ENCODE measurements at places on chromosomes 2 and 18.

- H3K27ac ChIP-seq = no peak overlapping the region
- H3K4me3 ChIP-seq = no peak overlapping the region
- no peaks in the 10 kb centered on the region for H3K36me3 ChIP-seq
- no peak for DNase-seq
Observed at GRCh38 chr2:222722327-222722946, 51.0 kb downstream of the MOGAT1 start.

DNA sequence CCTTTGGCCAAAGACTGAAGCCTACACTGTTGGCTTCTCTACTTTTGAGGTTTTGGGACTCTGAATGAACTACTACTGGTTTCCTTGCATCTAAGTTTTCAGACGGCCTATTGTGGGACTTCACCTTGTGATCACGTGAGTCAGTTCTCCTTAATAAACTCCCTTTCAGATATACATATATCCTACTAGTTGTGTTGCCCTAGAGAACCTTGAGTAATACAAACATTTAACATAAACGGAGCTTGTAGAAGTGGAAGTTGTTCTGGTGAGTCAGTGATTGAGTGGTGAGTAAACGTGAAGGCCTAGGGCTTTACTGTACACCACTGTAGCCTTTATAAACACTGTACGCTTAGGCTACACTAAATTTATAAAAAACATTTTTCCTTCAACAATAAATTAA lies 107.2 kb upstream of the CDH2 start:
- H3K36me3 ChIP-seq = no peaks in the 10 kb centered on the region
- H3K27ac ChIP-seq = no peak overlapping the region
- H3K4me1 ChIP-seq = no peaks in the 10 kb centered on the region
- no peak for DNase-seq

DNA sequence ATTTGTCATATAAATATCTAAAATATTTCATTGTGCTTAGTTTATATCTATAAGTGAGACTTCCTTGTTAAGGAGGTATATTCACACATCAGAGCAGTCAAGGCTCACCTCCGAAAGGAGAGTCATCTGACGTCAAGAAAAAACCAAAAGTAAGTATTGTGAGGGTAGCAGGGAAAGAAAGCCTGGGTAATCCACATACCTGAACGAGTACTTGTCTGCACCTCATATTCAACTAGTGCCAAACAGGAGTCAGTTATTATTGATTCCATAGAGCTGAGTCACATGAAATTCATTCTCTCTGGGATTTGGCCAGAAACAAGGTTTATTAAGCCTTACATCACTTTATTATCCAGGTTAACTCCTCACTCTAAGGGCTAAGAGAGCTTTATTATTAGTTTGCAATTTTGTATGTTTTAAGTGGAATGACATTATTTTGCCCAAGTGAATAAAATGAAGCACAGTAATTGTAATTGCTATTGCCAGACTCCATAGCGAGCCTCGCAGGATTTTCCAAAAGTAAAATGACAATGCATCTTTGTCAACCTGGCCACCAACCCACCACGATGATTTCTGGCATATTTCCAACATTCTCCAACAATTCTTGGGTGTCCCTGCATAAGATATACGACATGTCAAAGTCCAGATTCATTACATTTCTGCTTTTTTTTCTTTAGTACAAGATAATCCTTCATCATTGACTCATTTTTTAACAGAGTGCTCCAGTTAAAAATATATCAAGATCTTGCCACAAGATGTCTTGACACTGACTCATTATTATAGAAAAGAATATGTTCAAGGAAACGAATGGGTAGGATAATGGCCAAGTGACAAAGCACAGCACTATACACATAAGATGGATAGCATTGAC lies 1210.4 kb upstream of the ACVR2A start:
- no peak overlapping the region for H3K4me3 ChIP-seq
- H3K4me1 ChIP-seq = no peaks in the 10 kb centered on the region
- no peaks in the 10 kb centered on the region for H3K36me3 ChIP-seq
- no peak overlapping the region for H3K27ac ChIP-seq
- no peak for DNase-seq

GRCh38 chr18:63930773-63931354 lies 18.2 kb upstream of the HMSD start:
- H3K4me1 ChIP-seq = peaks cover 4% of the 10 kb centered on the region
- H3K27me3 ChIP-seq = peaks cover 3% of the 10 kb centered on the region
- H3K27ac ChIP-seq = no peak overlapping the region
- H3K36me3 ChIP-seq = no peaks in the 10 kb centered on the region
- H3K4me3 ChIP-seq = no peak overlapping the region

DNA sequence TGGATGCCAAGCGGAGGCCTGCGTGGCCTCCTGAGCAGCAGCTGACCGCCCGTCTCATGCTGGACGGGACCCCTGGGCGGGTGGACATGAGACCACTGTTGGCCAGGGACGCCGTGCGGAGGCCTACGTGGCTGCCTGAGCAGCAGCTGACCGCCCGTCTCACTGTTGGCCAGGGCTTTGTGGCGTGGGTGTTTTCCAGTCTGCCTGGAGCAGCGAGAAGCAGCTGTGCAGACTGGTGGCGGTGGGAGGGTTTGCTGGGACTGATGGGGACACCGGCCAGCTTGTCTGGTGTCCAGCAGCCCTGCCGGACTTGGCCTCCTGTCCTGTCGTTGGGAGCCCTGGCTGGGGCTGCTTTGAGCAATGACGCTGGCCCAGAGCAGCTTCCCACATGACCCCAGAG lies 5.8 kb upstream of the D2HGDH start:
- H3K27ac ChIP-seq = no peak overlapping the region
- peaks cover 12% of the 10 kb centered on the region for H3K36me3 ChIP-seq
- H3K4me3 ChIP-seq = no peak overlapping the region
- DNase-seq = no peak
- H3K27me3 ChIP-seq = no peaks in the 10 kb centered on the region

GRCh38 chr2:140454717-140455116 lies 1674.5 kb upstream of the NXPH2 start:
- no peak overlapping the region for H3K27ac ChIP-seq
- no peak for DNase-seq
- no peaks in the 10 kb centered on the region for H3K36me3 ChIP-seq

GRCh38 chr2:98870516-98871158 lies 65.4 kb downstream of the CRACDL start:
- H3K36me3 ChIP-seq = no peaks in the 10 kb centered on the region
- H3K27ac ChIP-seq = no peak overlapping the region
- H3K4me1 ChIP-seq = peaks cover 9% of the 10 kb centered on the region
- H3K27me3 ChIP-seq = peaks cover 7% of the 10 kb centered on the region

GRCh38 chr18:35455926-35456763 lies 41.6 kb downstream of the INO80C start:
- H3K4me3 ChIP-seq = no peak overlapping the region
- H3K27ac ChIP-seq = no peak overlapping the region

DNA sequence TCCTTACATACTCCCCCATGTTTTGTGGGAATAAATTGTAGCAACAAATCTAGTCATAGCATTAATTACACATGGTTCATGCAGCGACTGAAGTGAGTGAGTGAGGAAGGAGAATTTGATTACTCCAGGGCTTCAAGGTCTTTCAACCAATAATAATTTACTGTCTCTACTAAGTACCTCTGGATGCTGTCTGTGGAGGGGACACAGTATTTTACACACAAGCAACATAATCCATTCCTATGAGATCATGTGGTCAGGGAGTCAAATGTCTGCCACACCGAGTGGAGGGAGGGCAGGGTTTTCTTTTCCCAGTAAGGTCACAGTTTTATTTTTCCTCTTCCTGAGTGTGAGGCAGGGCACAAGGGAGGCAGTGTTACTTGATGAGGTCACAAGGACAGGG lies 334.7 kb upstream of the CELF4 start:
- no peak overlapping the region for H3K4me3 ChIP-seq
- H3K27ac ChIP-seq = no peak overlapping the region
- no peaks in the 10 kb centered on the region for H3K4me1 ChIP-seq
- no peak for DNase-seq

- no peak overlapping the region for H3K4me3 ChIP-seq
- DNase-seq = no peak
- H3K36me3 ChIP-seq = no peaks in the 10 kb centered on the region
- no peak overlapping the region for H3K27ac ChIP-seq
Observed at GRCh38 chr18:8948011-8948410, 154.5 kb upstream of the NDUFV2 start.

DNA sequence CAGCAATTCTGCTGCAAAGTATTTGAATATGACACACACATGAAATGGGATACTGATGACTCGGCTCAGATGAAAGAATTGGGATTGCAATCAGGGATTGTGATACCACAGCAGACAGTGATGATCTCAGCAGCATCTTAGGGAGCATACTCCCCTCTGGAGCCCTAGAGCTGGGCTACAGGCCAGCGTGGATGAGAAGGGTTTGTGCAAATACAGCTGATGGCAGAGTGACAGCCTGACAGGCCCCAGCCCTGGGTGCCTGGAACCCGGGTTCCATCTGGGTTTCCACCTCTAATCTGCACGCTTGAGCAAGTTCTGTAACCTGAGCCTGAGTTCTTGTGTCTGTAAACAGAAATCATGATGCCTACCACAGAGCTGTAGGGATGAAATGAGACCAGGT lies 418.0 kb downstream of the LRATD1 start:
- no peak overlapping the region for H3K27ac ChIP-seq
- peaks cover 9% of the 10 kb centered on the region for H3K27me3 ChIP-seq
- H3K36me3 ChIP-seq = no peaks in the 10 kb centered on the region
- H3K4me1 ChIP-seq = no peaks in the 10 kb centered on the region
- no peak overlapping the region for H3K4me3 ChIP-seq

GRCh38 chr2:134244086-134244485 lies 9.8 kb upstream of the MGAT5 start:
- H3K27me3 ChIP-seq = no peaks in the 10 kb centered on the region
- H3K27ac ChIP-seq = peak overlapping the region; percentile 94
- peaks cover 1% of the 10 kb centered on the region for H3K36me3 ChIP-seq
- no peak for DNase-seq
- H3K4me3 ChIP-seq = no peak overlapping the region
- H3K4me1 ChIP-seq = peaks cover 67% of the 10 kb centered on the region

- H3K27me3 ChIP-seq = no peaks in the 10 kb centered on the region
- no peak for DNase-seq
- H3K4me3 ChIP-seq = no peak overlapping the region
- peaks cover 43% of the 10 kb centered on the region for H3K36me3 ChIP-seq
- peak overlapping the region; percentile 91 for H3K27ac ChIP-seq
Observed at GRCh38 chr18:55275039-55275901, 312.7 kb downstream of the TCF4 start.

DNA sequence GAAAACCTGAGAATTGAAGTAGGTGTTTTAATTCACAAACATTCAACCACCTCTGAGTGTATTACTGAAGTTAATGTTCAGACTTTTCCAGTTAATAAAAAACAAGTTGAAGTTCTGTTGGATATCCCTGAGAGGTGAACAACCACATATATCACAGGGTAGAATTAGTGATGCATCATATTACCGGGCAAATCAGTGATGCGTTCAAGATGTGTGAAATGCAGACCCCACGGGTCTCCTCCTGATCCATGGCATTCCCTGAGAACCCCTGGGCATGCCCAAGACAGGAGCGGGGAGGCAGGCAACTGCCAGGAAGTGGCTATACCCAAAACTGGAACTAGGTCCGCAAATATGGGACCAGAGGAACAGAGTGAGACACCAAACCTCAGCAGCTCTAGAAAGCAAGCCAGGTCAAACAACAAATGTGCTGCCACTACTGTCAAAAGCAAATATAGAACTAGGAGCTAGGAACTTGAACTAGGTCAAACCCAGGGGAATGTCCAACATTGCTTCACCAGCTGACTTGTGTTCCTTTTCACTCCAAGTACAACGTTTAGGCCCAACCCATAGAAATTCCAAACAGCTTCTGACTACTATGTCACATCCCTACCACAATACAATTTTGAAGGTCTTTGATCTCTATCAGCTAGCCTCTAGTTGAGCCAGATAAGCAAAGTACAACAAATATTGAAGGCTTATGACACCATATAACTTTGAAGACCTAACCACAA lies 20.2 kb downstream of the PSTPIP2 start:
- DNase-seq = no peak
- H3K4me3 ChIP-seq = no peak overlapping the region
- H3K27me3 ChIP-seq = peaks cover 4% of the 10 kb centered on the region
- no peak overlapping the region for H3K27ac ChIP-seq
- no peaks in the 10 kb centered on the region for H3K4me1 ChIP-seq

DNA sequence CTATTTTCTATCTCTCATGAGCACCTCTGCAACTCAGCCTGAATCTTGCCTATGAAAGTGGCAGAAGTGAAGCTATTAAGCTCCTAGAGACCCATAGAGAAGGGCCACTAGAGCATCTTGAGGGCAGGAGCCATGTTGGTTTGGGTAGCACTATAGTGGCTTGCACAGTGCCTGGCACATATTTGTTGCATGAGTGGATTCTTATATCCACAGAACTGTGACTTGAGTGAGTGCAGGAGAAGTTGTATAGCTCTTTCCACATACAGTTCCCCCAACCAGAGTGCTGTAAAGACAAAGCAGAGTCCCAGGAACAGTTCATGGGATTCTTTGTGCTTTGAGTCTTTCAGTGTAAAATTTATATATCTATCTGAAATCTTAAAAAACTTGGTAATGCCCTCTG lies 205.5 kb upstream of the FOSL2 start:
- no peaks in the 10 kb centered on the region for H3K4me1 ChIP-seq
- no peak overlapping the region for H3K27ac ChIP-seq
- H3K4me3 ChIP-seq = no peak overlapping the region
- peaks cover 14% of the 10 kb centered on the region for H3K36me3 ChIP-seq

- peak overlapping the region; percentile 28 for H3K27ac ChIP-seq
- H3K27me3 ChIP-seq = no peaks in the 10 kb centered on the region
- H3K36me3 ChIP-seq = peaks cover 8% of the 10 kb centered on the region
- peaks cover 4% of the 10 kb centered on the region for H3K4me1 ChIP-seq
- H3K4me3 ChIP-seq = no peak overlapping the region
Observed at GRCh38 chr2:262117-262516, 1.7 kb downstream of the SH3YL1 start.

- H3K36me3 ChIP-seq = peaks cover 1% of the 10 kb centered on the region
- no peak overlapping the region for H3K27ac ChIP-seq
Observed at GRCh38 chr2:226772389-226773179, 27.0 kb downstream of the IRS1 start.

DNA sequence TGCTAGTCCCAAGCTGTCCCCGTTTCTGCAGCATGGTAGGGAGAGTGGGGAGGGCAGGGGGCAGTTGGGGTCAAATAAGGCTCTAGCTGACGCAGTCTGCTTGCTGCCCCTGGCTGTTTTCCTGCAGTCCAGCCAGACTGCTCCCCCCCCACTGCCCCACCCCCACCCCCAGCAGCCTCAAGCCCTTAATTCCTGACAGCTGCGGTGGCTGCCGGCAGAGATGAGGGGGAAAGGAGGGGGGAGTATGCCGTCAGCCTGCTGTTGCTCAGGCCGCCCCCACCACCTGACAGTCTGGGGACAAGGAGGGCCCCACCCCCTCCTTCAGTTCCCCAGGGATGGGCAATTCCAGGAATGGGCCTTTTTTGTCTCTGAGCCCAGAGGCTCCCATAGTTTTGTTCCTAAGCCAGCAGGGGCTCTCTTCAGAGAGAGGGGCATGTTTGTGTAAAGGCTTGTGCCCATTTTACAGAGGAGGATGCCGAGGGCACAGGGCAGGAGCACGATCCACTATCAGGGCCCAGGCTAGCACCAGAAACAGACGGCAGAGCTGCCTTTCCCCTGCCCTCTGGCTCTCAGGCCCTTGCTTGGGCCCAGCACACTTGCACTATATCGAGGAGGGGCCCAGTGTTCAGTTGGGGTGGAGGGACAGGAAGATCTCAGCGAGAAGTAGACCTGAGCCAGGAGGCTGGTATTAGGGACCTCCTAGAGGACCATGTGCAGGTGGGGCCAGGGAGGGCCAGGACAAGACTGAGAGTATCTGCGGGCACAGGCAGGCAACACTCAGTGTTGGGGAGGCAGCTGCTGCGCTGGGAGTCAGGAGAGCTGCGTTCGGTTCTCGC lies 1.5 kb upstream of the WNT10A start:
- H3K36me3 ChIP-seq = no peaks in the 10 kb centered on the region
- peaks cover 1% of the 10 kb centered on the region for H3K27me3 ChIP-seq
- DNase-seq = no peak

- no peak for DNase-seq
- no peaks in the 10 kb centered on the region for H3K27me3 ChIP-seq
- H3K4me1 ChIP-seq = peaks cover 20% of the 10 kb centered on the region
- no peak overlapping the region for H3K4me3 ChIP-seq
- H3K36me3 ChIP-seq = peaks cover 6% of the 10 kb centered on the region
- H3K27ac ChIP-seq = no peak overlapping the region
Observed at GRCh38 chr2:45932278-45932975, 281.0 kb downstream of the PRKCE start.

All from memory B cell (primary cell).